ENCODE measurements at places on chromosomes 11 and 22.
A peak's percentile ranks its signal among the peaks of the same experiment; 100 is the strongest.

- DNase-seq: no peak
These were observed 17.8 kb upstream of the KCNJ11 start for GRCh38 chr11:17406082-17406817.

- DNase-seq: no peak
These were observed 21.6 kb downstream of the C11orf86 start for GRCh38 chr11:66996609-66997273.

GRCh38 chr11:120128392-120129119, 9.4 kb downstream of the TRIM29 start:
- no peak for DNase-seq

DNA sequence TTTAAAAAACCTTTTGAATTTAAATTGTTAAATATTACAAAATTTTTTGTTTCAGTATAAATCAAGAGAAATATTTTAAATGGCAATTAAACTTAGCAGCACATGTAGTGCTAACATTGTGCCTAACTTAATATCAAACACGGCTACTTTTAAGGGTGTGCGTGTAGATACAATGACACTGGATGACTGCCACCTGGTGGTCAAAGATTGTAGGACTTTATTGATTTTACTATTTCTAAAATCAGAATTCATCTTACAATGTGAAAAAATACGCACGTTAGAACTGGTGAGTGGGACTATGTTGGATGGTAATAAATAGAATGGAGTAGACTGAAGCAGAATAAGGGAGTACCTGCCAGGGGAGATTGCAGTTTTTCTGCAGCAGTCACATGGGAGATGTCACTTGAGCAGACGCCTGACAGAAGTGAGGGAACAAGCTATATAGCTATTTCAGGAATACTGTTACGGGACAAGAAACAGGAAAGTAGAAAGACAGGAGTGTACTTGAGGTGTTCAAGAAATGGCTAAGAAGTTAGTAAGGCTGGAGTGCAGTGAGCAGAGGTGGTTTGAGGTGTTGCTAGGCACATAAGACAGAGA, 52.9 kb downstream of the UVRAG start:
- peak; percentile 19 for DNase-seq

DNA sequence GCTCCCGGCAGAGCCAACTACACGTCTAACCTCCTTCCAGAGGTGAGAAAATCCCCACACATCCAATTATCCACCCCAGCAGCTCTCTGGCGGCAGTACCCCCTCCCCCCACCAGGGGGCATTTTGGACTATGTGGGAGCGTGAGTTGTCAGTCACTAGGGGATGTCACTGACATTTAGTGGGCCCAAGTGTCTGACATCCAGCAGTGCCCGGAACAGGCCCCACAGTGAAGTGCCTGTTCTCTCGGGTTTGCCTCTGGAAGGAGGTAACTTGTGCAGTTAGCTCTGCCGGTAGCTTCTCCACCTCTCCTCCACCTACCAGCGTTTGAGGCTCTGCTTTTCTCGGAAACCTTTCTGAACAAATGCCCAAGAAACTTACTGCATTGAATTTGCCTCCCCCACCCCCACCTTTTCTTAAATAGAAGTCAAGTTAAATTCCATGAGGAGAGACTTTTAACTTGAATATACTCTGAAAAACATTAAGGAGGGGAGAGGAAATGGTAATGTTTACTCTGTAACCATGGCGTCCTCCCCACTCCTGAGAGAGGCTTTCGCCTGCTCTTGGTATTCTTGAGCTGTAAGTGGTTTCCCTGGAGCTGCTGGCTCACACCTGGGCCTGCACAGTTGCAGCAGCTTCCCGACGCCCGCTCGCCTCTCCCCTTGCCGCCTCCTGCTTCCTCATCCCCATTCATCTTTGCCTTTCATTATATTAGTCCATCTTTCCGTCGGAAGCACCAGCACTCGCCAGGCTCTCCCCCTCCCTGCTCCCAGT, 112.8 kb downstream of the WNT7B start:
- DNase-seq: peak; percentile 67

- no peak for DNase-seq
These were observed 38.1 kb downstream of the GRAMD4 start for GRCh38 chr22:46657996-46658947.
